ENCODE measurements at places on chromosomes 5 and 9.
A peak's percentile ranks its signal among the peaks of the same experiment; 100 is the strongest.

- no peak for DNase-seq
Observed at GRCh38 chr9:73239570-73240265, 88.1 kb downstream of the ANXA1 start.

DNA sequence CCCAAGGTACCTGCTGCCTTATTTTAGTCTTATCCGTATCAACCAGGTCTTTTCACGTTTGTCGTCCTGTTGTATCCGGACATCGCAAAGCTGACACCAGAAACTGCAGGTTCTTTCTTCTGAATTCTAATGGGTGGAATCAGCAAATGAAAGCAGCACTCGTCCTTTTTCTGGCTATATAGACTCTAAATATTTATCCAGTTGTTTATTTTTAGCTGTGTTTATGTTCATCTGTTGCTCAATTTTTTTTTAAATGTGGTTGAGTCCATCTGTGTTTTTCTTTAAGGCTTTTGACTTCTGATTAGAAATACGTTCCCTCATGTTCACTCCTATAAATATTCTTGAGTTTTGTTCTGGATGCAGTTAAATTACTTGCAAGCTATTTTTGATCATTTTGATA lies 831.7 kb downstream of the MTRR start:
- no peak for DNase-seq

- peak; percentile 63 for DNase-seq
Observed at GRCh38 chr5:81006947-81007636, 46.9 kb downstream of the RASGRF2 start.

DNA sequence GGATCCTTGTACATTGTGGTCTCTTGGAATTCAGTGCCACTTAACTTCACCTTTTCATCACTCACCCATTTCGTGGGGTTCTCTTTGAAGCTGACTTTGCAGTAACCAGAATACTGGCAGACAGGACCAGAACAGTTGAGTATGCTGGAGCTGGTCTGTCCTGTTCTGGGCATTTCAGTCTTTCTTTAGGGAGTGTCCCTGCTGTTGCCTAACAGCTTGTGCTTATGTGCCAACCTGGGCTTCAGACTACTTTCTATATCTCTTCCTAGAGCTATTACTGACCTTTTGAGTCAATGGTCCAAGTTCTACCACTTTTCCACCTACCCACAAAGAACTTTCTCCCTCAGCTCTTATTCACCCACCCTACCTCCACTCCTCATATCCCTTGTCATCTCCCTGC lies 10.0 kb upstream of the INSL6 start:
- no peak for DNase-seq

DNA sequence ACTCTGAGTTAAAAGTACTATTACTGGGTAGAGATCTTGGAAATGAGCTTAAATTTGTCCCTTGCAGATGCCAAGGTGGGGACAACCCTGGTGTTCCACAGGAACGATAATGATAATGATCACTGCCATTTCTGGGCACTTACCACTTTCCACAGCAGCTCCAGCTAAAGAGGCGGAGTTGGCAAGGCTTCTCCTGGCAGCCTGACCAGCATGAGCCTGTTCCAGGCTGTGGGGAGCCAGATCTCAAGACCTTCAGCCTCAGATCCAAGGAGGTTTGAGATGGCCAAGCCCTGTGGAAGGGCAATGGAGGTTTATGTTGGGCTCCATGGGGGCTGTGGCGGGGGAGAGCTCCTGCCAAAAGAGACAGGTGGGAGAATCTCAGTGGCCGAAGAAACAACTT lies 244.9 kb upstream of the MVB12B start:
- no peak for DNase-seq

DNA sequence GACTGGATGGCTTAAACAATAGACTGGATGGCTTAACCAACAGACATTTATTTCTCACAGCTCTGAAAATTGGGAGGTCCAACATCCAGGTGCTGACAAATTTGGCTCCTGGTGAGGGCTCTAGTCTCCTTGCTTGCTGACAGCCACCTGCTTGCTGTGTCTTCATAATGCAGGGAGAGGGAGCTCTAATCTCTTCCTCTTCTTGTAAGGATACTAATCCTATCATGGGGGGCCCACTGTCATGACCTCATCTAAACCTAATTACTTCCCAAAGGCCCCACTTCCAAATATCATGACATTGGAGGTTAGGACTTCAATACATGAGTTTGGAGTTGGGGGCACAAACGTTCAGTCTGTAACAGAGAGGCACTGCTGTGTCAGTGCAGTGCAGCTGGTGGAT lies 26.4 kb downstream of the FOXD1 start:
- no peak for DNase-seq

- DNase-seq, result no peak
Observed at GRCh38 chr5:36839489-36840476, 36.8 kb upstream of the NIPBL start.

DNA sequence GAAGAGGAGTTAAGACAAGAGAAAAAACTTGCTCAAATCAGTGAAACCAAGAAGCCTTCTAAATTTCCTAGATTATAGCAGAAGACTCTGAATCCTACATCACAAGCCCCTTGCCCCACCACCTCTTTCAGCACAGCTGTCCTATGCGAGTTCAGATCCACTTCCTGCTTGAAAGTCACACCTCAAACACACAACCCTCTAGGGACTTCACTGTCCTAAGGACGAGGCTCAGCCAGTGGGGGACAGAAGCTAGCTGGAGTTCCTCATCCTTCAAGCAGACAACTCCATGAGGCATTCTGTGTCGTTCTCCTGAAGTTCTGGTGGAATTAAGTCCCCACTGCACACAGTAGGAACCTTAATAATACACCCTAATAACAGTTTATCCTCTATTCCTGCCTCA lies 44.3 kb downstream of the NRG2 start:
- DNase-seq, result no peak

DNA sequence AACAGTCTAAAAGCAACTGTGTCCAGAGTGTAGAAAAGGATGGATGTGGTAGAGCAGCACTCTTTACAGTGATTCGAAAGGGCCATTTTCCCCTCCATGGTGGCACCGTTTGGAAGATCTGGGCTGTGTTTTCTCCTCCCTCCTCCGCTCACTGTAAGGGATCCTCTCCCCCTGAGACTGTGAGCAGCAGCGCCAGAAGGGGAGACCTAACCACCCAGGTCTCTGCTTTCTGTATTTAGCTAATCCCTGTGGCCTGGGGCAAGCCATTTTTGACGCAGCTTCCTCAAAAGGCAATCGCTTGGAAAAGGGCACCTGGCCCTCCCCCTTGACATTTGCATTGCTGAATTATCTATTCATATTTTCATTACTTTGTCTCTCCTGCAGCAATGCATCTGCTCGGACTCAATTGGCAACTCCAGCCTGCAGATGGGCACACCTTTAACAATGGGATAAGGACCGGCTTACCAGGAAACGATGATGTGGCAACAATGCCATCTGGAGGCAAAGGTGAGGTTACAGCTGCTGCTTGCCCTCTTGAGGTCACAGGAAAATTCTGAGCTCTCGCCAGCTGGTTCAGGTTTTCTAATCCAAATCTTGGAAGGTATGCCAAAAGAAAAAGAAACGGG lies 244.3 kb upstream of the WWC1 start:
- DNase-seq, result peak; percentile 12

DNA sequence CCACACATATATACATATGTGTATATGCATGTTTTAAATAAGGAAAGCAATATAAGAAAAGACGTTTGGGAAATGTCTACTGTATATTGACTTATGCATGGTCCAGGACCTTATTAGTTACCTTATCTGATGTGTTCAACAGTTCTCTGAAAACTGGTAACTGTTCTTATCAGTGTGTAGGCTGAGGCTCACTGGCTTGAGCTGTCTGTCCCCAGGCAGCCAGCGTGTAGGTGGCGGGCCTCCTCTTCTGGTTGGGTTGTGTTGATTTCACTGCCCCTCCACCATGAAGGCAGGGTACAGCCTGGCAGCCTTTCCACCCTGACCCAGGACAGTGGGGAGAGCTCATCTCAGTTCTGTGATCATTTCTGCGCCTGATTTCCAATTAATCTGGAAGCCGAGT lies 38.7 kb upstream of the SEMA4D start:
- peak; percentile 39 for DNase-seq

DNA sequence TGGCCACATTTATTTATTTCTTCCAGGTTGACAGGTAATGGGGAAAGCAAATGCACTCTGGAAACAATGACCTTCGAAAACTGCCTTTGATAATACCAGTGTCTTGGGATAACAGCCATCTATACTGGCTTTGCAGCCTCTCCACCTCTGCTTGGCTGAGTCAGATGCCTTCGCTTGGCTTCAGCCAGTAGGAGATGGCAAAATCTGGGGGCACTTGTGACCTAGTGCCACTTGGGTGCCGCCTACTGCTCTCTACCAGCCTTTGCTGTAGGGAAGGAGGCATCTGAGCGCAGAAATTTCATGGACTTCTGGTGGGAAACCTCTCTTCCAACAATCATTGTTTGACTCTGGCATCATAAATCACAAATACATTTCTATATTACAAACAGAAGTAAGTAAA lies 21.8 kb downstream of the FYB1 start:
- peak; percentile 72 for DNase-seq

DNA sequence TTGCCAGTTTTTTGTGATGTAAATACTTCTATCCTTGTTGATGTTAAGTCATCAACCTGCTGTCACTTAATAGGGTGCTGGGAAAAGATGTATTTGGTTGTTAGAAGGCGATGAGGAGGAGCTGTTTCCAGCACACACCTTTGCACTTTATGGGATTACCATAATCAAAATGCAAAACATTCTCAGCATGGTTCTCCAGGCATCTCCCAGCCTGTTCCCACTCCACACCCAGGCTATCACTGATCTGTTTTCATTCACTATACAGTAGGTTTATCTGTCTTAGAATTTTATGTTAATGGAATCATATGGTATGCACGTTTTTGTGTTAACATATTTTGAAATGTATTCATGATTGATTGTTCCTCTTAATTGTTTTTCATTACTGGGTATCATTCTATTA lies 35.9 kb downstream of the PCSK5 start:
- DNase-seq, result no peak

- no peak for DNase-seq
Observed at GRCh38 chr9:90005388-90005787, 400.6 kb downstream of the GADD45G start.

DNA sequence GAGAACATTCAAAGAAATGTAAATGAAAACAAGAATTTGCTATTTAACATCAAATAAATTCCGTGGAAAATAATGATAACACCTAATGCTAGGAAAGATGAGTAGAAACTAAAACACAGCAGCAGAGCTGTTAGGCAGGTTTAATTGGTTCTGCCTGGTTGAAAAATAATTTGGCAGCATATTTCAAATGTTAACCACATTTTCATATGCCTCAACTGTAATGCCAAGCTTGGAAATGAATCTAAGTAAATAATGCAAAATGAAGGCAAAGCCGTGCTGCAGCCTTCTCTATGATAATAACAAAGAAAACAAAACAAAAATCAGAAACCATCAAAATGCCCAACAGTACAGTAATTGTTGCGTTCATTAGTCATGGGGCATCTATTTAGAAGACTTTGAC lies 79.9 kb upstream of the MSX2 start:
- no peak for DNase-seq

- peak; percentile 32 for DNase-seq
Observed at GRCh38 chr9:36862206-36863145, 171.6 kb downstream of the PAX5 start.

GRCh38 chr5:55226027-55226933 lies 835 bp downstream of the MCIDAS start:
- peak; percentile 86 for DNase-seq

DNA sequence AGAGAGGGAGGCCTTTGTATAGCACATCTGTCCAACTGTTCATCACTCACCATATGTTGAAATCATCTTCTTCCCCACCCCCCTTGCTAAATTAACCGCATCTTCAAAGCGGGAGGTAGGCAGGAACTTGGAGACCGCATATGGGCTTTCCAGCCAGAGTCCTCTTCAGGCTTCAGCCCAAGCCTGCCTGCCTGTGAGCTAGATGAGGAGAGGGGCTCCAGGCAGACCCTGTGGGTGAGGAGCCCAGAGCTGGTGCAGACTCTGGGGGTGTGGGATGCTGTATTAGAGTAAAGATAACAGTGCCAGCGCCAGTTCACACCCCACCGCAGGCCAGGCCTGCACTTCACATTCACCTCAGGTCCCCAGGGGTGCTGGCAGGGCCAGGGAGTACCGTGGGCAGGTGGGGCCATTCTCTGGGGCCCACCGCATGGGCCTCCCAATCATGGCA lies 16.2 kb downstream of the PRRC2B start:
- peak; percentile 43 for DNase-seq

GRCh38 chr9:71271602-71272001 lies 150.2 kb upstream of the TRPM3 start:
- no peak for DNase-seq

GRCh38 chr5:144335561-144335960 lies 164.9 kb downstream of the KCTD16 start:
- no peak for DNase-seq

DNA sequence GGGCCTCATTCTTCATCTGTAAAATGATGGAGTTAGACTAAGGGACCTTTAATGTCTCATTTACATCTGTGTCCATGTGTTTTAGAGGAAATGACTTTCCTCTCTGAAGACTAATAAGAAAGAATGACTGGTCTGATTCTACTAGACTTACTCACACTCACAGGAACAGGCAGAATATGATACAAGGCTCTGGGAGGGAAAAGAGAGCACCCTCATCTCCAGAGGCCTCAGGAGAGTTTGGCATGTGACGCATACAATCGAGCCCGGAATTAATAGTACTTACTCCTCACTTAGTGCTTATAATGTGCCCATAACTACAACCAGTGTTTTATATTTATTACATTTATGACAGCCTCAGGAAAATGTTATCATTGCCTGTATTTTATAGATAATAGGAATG lies 608.7 kb downstream of the KCTD16 start:
- DNase-seq, result no peak

DNA sequence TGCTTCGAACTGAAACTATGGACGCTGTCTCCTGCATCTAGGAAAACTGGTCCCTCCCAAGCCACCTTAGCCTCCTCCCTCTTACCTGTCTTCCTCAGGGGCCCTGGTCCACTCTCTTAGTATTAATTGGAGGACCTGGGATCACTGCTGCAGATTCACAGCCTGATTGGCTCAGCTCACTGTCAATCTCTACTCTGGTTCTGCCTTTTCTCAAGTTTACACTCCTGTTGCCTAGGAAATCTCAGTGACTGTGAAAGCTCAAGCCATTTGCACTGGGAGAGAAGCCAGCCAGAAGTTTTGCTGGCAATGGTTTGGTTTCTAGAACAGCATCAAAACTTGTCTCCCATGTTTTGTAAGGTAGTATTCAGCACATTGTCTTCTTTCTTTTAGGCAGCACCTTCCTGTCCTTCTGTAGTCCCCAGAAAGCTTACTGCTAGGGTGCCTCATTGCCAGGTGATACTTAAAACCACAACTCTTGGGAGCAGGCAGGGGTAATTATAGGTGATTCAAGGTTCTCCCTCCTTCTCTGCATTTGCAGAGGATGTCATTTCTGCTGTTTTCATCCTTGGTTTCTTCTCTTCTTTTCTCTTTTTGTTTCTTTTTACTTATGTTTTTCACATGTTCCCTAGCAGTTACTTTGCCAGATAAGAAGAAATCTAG lies at the start of gene CAPSL:
Gene CAPSL, minus strand, starts transcription at position 55 of the 660 bp plus-strand sequence. CDS start 17,502 bp downstream, outside the sequence.
- DNase-seq, result no peak

Measured in stimulated activated CD4-positive, alpha-beta T cell treated with anti-CD3 and anti-CD28 coated beads, Interleukin-15, amount 100 ng/mL, for 24 hours (primary cell).